ENCODE measurements at places on chromosomes 1 and 21.

DNA sequence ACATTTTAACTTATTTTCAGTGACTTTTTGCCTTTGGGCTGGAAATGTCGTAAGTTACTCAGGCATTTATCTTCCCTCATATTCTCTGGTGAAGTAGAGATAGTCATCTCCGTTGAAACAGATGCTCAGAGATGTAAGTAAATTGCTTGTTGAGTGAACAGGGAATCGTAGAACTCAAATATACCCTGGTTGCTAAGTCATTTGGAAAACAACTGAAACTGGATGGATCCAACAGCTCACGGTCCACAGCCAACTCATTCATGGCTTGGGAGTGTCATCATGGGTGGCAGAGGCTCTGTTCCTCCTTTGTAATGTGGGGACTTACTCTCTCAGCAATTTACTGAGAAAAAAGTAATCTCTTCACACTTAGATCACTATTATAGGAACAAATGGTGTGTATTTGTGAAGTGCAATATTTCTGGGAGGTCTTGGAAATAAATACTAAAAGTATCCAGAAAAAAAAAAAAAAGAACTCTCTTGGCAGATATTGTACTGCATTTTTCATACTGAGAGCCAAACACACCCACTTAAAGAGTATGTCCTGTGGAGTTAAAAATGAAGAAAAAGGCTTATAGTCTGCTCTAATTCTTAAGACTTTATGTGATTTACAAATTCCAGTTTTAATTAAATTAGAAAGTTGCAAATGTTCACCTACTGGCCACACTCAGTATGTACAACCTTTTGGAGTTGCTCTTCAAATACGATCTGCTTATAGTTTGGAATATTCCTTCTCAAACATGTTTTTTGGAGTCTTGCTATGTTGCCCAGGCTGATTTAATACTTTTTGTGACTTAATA lies 107.4 kb downstream of the LEPR start:
- no peak for DNase-seq

DNA sequence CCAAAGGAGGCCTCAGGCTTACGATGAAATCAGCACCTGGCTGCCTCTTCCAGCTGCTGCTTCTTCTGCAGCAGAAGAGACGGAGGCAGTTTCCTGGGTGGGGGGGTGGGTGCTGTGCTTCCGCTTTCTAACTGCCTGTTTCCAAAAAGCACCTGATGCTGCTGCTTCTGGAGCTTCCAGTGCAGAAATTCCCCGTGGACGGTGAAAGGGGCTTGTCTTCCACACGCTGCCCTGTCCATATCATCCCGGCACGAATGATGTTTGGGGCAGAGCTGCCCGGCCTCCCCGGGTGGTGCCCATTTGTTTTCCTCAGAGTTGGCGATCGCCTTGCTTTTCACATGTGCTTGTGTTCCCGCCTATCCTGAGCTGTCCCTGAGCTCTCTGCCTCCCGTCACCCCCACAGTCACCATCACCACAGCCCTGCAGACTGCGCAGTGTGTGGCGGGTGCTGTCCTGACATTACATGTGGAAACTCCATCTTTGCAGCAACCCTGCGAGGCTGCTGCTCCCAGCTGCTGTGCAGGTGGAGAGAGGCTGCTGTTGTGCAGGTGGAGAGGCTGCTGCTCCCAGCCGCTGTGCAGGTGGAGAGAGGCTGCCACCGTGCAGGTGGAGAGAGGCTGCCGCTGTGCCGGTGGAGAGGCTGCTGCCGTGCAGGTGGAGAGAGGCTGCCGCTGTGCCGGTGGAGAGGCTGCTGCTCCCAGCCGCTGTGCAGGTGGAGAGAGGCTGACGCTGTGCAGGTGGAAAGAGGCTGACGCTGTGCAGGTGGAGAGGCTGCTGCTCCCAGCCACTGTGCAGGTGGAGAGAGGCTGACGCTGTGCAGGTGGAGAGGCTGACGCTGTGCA lies 1.8 kb downstream of the TTLL10 start:
- no peak for DNase-seq

DNA sequence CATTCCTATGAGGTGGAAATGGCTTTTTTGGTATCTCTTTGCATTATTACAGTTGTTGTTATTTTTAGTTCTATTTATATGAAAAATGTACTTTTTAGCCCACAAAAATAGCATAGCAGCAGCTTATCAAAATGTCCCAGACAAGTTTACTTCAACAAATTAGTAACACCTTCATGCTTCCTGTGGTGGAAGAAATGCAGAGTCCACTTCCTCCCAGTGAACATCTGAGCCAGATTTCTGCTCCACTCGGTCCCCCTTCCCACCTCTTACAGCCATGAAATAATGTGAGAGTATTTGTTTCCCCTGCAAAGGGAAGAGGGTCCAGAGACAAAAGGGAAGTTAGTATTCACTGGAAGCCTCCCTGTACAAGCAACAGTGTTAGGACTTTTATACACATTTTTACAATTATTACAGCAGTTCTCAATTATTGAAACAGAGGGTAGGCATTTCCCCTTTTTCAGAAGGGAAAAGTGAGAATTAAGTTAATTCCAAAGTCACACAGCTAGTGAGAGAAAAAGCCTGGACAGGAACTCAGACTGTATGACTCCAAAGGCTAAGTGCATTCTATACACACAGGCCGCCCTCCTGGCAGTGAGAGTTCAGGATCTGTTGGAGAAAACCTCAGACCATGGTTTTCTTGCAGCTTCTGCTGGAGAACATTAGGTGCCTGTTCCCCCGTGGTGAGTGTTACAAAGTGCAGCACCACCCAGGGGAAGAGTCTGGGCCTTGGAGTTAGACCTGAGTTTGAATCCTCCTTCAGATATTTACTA lies 126.5 kb downstream of the PBX1 start:
- no peak for DNase-seq

DNA sequence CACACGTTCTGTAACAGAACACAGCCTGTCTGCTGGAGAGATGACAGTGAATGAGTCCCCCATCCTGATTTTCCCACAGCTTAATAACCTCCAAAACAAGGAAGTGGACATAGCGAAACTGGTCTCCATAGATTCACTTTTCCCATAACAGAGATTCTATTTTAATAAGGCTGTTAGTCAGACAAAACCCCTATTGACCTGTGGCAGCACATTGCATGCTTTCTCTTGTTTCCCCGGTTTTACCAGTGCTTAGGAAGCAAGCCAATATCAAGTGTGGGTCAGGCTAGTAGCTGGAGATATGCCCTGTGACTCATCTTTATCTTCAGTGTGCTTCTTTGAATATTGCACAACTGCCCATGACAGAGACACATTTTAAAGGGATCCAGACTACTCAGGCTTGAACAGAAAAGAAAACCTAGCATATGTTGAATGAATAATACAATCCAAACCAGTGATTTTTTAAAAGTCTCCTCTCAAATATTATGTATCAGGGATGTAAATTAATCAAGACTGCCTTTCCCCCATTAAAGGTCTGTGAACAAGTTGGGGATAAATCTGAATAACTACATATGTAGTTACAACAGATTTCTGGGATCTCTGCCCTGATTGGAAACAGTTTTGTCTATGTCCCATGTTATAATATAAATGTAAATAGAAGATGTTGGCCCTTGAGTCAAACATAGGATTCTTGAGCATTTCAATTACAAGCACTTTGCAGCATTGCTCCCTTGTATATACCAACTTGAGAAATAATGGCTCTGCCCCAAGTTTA lies 11.9 kb upstream of the CLDN8 start:
- DNase-seq: no peak

GRCh38 chr1:111127923-111128643 lies 11.8 kb downstream of the DRAM2 start:
- DNase-seq: no peak
